Left hindlimb (tissue), 1 donor: ENCODE measurements at places on chromosomes 2 and 18.

- DNase-seq: no peak
Measured at GRCh38 chr2:237222178-237222577, 136.5 kb downstream of the COPS8 start.

- no peak for DNase-seq
Measured at GRCh38 chr2:152500772-152501171, 165.8 kb downstream of the FMNL2 start.

DNA sequence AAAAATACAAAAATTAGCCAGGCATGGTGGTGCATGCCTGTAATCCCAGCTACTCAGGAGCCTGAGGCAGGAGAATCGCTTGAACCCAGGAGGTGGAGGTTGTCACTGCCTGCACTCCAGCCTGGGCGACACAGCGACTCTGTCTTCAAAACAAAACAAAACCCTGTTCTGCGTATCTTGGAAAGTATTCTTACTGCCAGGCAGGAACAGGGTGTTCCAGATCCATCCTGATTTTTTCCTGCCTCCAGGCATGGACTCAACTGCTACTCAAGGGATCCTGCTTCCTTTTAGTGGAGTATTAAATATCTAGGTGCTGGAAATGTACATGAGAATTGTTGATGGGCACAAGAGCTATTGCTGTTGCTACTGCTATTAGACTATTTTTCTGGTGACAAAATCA, 12.3 kb downstream of the HSPD1 start:
- DNase-seq: no peak

- no peak for DNase-seq
Measured at GRCh38 chr2:229340086-229340760, 69.1 kb upstream of the PID1 start.

GRCh38 chr2:98692090-98693054, 38.6 kb downstream of the MGAT4A start:
- no peak for DNase-seq

- peak; percentile 48 for DNase-seq
Measured at GRCh38 chr18:21242141-21242779, at the start of gene GREB1L. Gene GREB1L, plus strand, starts transcription at chr18:21242232. Its CDS starts 141,287 bp downstream, at chr18:21383519.

DNA sequence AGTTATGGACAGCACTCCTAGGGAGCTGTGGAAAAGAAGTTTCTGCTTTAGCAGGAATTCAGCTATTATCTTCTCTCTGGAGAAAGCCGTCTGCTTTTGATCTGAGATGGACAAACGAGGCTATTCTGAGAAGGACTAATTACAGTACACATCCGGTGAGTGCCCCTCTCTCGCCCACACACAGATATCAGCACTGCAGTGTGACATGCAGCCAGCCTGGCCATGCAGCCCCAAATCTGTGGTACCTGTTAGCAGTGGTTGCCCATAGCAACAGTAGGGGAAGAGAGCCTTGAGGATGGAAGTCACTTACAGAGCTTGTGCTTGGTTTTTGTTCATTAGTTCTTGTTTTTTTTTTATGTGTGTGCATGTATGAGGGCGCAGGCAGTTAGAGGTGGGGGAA, 73.9 kb upstream of the TRIB2 start:
- DNase-seq: no peak

DNA sequence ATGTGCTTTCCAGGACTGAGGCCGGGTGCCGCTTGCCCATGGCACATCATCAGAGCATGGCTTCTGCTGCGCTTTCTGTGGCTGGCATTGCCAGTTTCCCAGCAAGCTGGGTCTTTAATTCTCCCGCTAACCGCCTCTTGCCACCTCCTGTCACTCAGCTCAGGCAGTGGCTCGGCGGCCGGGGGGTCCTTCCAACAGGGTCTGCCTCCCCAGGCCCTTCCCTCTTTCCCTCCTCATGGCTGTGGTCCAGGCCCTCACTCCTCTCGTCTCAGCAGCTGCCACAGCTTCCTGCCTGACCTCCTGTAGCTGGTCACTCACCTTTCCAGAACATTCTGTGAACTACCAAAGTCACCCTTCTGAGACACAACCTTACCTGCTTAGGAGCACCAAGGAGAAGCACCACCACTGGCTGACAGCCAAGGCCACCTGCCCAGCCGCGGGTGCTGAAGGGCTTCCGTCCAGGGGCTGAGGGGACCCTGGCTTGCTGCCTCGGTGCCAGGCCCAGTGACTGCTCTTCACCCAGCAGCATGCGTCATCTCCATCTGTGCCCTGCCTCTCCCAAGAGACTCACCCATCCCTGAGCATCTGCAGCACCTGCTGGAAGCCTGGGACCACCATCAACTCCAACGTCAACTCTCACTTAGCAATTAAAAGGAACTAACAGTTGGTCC, 22.6 kb downstream of the CHMP1B start:
- DNase-seq: no peak

- no peak for DNase-seq
Measured at GRCh38 chr18:11288401-11288800, 139.0 kb upstream of the PIEZO2 start.

DNA sequence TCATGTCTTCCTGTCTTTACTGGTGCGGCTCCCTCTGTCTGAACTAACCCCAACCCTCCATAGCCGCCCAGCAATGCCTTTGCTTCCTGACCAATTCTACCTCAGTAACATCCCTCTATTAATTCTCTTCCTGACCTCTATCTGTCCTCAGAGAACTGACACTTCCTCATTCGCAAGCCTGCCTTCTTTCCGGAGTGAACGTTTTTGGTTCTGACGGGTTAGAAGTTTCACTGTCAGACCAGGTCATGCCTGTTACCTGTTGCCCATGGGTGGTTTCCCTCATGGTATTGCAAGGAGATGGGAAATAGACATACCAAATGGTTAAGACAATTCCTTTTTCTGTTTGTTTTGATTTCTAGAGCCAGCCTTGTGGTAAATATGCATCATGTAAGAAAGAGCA, 453.4 kb upstream of the SLC14A2 start:
- no peak for DNase-seq

DNA sequence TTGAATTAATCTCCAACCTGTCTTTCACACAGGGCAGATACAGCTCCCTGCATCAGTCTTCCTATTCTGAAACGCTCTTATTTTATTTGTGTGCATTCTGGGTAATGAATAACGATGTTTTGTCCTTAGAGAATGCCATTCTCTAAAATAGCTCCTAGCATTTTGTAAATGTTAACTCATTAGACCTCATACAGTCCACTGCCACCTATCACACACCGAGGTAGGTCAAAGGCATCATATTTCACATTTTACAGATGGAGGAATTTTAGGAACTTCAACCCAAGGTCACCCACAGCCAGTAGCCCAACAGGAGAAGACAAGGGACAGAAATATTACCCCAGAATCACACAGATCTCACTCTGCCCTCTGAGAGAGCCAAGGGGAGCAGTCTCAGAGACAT, 455.4 kb upstream of the GYPC start:
- DNase-seq: no peak

DNA sequence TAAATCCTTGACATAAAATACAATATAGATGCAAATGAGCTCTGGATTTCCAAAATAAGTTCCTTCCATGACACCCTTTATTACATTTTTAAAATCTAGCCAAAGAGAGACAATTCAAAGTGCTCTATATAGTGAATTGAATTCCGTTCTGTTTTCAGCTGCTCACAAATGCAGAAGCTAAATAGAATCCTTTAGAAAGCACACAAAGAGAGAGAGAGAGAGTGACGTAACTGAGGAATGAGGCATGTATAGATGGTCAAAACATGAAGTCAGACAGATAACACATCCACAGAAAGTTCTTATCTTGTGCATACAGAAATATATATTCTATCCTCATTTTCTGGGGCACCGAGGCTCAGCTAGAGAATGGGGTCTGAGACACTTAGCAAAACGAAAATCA, 344.7 kb upstream of the NETO1 start:
- no peak for DNase-seq

DNA sequence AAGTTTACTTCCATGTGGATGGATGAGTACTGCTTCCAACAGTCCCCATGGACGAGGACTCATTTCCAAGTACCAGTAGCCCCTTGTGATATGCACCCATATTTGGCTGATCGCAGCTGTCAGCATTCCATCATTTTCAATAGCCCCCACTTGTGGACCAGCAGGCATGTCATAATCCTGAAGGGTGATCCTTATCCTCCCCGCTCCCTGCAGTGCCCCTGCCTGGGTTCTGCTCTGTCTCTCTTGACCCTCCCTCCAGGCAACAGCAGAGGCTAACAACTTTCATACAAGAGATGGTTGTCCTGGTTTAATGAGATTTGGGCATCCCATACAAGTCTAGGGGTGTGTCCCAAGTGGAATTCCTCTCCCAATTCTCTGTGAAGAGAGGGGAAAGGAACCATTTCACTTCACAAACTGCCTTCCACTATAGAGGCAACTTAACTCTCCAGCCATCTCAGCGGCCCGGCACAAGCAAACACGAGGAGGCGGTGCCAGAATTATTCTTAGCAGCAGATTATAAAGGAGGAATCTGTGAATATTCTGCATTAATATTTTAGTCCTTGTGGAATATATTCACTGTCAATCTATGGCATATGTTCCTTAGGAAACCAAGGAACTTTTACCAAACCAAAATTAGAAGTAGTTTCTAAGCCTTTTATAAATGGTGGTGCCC, 110.7 kb downstream of the RTN4 start:
- no peak for DNase-seq

GRCh38 chr2:123453772-123454171, 571.3 kb upstream of the CNTNAP5 start:
- DNase-seq: no peak

DNA sequence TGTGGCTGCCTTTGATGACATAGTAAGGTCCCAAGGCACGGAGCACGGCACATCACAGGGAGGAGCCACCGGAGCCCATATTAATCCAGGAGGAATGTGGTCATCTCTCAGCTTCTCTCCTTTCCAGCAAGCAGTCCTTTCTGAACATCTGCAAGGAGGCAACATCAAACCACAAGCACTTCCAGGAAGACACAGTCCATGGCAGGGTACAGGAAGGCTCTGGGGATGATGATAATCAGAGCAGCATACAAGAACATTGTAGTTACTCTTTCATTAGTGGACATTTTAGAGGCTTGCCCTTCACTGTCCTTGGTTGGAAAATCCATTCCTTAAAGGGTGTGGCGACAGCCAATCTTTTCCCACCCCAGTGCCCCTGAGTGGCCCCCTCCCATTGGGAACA, 31.1 kb downstream of the YPEL5 start:
- no peak for DNase-seq

DNA sequence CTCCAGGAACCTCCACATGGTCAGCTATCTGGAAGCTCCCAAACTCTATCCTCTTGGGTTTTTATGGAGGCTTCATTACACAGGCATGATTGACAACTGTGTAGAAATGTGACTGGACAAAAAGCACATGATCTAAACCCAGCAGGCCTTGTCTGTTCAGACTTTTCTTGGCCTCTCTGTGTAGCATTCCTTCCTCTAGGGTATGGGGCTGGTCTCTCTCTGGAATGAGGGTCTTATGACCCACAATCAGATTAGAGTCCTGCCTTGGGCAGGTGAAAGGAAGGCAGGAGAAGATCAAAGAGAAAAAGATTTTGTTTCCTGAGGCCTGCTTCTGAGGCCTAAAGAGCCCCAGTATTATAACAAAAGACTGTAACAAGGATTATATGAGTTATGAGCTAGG, 162.7 kb downstream of the SP3 start:
- DNase-seq: no peak

DNA sequence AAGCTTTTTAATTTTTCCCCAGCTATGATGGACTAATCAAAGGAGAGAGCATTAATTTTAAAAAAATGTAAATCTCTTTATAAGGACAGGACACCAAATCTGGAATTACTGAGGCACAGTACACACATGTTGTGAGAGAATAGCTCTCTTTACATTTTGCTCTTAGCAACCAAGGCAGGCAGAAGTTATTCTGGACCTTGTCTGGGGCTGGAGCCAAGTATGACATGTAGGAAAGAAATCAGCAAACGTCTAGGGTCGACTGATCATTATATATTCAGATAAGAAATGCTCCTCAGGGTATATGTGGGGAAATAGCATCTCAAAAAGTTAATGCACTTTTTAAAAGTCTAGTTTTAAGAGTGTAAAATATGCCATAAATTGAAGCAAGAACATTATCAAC, 1330.0 kb upstream of the CELF4 start:
- peak; percentile 36 for DNase-seq

GRCh38 chr2:217908544-217908943, 94.3 kb downstream of the TNS1 start:
- DNase-seq: no peak

- no peak for DNase-seq
Measured at GRCh38 chr2:37795456-37795855, 124.0 kb upstream of the CDC42EP3 start.

DNA sequence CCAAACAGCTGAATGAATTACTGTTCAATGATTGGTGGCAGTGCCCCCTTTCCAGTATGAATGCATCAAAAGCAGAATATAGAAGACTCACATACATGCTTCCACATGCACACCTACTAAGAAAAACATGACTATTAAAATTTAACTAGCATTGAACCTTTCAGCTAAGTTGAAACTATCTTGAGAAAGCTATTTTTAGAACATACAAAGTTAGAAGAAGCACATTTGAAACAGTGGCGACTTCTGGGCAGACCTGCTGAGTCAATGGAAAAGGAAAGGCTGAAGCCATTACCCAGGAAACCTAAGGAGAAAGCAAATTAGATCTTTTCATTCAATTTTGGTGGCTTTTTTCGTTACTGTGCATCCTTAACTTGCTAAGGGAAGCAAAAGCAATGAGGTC, 55.9 kb downstream of the PLA2R1 start:
- no peak for DNase-seq

GRCh38 chr2:232120911-232121310, 159.4 kb downstream of the DIS3L2 start:
- no peak for DNase-seq

- DNase-seq: no peak
Measured at GRCh38 chr18:10546557-10547300, 20.9 kb downstream of the NAPG start.

DNA sequence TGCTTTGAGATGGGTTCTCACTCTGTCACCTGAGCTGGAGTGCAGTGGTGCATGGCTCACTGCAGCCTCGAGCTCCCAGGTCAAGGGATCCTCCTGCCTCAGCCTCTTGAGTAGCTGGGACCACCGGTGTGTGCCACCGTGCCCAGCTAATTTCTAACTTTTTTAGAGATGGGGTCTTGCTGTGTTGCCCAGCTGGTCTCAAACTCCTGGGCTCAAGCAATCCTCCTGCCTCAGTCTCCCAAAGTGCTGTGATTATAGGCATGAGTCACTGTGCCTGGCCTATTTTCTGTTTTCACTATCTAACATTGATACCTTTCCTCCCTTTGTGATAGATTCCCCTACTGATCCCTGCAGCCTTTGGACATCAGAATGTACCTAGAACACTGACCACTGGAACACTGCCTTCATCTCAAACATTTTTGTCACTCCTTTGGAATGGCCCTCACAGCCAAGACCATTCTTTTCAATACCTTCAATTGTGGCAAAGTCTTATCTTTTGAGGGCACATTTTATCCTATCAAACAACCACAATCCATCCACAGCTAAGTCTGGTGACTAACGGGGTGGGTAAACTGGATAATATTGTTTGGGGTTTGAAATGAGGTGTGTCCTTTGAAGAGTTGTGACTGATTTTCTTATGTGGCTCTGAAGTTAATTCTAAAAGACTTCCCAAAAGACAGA, 43.7 kb downstream of the EPAS1 start:
- no peak for DNase-seq

GRCh38 chr2:164388511-164388910, 232.8 kb downstream of the GRB14 start:
- no peak for DNase-seq

- DNase-seq: no peak
Measured at GRCh38 chr2:11949732-11950523, 203.5 kb downstream of the LPIN1 start.

- DNase-seq: no peak
Measured at GRCh38 chr2:83650161-83650560, 808.9 kb downstream of the SUCLG1 start.

GRCh38 chr2:173282795-173283545, 71.7 kb upstream of the CDCA7 start:
- no peak for DNase-seq
